Large intestine (tissue), 12 donors: ENCODE measurements at places on chromosomes 4 and X.
A peak's percentile ranks its signal among the peaks of the same experiment; 100 is the strongest.

GRCh38 chr4:168183717-168184571 is 91.6 kb downstream of the ANXA10 start:
- no peak for DNase-seq

DNA sequence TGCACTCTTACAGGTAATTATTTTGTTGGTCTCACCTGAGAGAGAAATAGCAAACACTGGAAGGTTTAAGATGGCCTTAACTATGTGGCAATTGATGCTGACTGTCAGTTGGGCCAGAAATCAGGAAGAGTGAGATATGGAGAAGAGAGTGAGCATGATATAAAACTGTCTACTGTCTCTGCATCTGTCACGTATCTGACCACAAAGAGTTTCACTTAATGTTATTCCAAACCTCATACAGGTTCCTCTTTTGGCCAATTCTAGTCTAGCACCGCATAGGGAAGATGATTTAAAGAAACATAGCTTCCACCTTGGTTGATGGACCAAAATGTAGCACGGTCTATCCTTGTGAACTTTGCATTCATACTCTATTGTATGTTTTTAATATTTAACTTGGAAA is 381.0 kb upstream of the BOD1L1 start:
- DNase-seq, result no peak

- DNase-seq, result no peak
These were observed 49.2 kb downstream of the GPC4 start for GRCh38 chrX:133365871-133366611.

- no peak for DNase-seq
These were observed 82.4 kb downstream of the SLC2A9 start for GRCh38 chr4:9938933-9939332.

DNA sequence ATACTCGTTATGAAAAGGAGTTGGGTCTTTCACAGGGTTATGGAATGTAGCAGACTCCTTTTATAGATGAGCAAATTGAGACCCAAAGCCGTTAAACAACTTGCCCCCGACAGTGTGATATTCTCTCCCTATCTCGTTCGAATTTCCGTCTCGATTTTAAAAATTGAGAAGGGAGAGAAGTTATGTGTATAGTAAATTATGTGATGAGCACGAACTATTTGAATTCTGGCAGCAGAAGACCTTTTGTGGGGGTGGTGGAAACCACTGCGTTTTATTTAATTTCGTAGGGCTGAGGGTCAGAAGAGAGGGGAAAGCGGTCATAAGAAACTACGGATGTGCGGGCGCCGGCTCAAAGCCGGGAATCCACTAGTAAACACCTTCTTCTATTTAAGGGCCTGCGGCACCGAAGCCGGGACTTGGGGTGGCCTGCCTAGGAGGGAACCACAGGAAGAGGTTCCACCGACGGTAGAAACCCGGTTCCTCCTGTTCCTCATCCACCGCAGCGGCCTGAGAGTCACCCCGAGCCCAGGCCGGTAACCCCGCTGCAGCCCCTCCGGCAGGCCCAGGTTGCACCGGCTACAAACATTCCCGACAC is 1.5 kb upstream of the DDX3X start:
- no peak for DNase-seq

- DNase-seq, result no peak
These were observed 90.2 kb upstream of the UNC5C start for GRCh38 chr4:95638920-95639501.

DNA sequence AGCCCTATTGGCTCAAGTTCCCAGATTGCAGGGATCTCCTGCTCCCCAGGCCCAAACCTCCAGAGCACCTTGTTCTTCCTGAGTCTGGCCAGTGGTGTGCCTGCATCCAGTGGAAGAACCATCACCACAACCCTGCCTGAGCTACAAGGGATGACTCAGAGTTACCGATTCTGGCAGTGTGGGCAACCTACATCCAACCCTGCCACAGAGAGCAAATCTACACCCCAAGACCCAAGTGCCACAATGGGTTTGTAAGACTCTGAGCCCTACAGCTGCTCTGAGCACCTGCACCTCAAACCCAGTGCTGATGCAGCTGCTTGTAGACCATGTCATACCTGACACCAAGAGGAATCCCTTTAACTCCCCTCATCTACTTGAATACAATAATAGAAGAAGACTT is 110.0 kb downstream of the SOWAHB start:
- DNase-seq, result no peak

GRCh38 chrX:153063315-153063714 is 7.0 kb downstream of the PNMA3 start:
- DNase-seq, result peak; percentile 60

- DNase-seq, result no peak
These were observed 50.9 kb downstream of the TSC22D3 start for GRCh38 chrX:107724653-107725052.

- peak; percentile 98 for DNase-seq
These were observed at the start of gene RAP1GDS1 for GRCh38 chr4:98260579-98261404. RAP1GDS1 (plus strand) TSS chr4:98261384; CDS start chr4:98261566, 182 bp downstream.

DNA sequence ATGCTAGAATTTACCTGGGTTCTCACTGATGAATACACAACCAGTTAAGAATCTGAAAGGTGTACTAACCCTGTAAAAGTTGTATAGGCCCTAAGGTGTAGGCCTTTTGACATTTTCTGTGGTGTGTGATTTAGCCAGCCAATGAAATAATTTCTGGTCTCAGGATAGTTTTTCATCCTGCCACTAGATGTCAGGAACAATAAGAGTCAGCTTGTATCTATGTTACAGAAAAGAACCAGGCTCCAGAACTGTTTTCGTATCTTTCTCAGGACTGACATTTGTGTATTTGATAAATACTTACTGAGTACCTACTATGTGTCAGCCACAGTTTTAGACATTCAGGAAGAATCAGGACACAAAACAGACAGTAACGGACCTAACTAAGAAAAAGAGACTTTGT is 673.6 kb upstream of the TENM3 start:
- DNase-seq, result peak; percentile 36

DNA sequence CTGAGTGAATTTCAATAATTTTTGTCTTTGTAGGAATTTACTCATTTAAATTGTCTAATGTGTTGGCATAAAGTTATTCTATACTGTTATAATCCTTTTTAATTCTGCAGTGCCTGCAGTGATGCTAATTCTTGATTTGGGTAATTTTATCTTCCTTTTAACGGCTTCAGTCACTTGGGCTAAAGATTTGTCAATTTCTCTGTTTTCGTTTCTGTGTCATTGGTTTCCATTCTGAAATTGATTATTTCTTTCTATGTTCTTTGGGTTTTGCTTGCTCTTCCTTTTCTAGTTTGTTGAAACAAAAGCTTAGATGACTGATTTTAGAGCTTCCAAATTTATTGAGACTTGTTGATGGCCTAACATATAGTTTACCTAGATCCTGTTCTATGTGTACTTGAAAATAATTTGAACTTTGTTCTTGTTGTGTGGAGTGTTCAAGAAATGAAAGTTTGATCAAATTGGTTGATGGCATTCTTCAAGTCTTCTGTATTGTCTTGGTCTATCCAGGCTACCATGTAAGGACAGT is 89.4 kb downstream of the TNIP2 start:
- no peak for DNase-seq

GRCh38 chr4:154610582-154610981 is 1.9 kb downstream of the FGG start:
- no peak for DNase-seq

- DNase-seq, result no peak
These were observed 328.0 kb downstream of the PPP3CA start for GRCh38 chr4:101019313-101019712.

GRCh38 chr4:82989575-82990429 is 20.8 kb downstream of the LIN54 start:
- DNase-seq, result no peak

GRCh38 chrX:101417190-101417589 is 9.2 kb downstream of the HNRNPH2 start:
- DNase-seq, result no peak

DNA sequence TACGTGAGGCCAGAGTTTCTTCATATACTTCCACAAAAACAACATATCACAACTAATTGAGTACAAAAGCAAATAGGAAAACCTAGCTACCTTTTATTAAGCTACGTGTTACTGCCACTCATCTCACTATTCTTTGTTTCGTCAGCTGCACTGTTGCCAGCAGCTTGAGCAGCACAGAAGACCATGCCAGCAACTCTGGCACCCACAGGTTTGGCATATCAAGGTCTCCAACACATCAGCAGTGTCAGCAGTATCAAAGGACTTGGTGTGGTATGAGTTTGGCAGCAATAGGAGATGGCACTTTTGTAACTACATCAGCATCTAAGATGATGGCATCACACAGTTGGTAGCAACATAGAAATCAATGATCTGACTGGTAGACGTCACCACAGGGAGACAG is 30.7 kb downstream of the CDKL2 start:
- no peak for DNase-seq
